Stimulated activated CD4-positive, alpha-beta T cell treated with anti-CD3 and anti-CD28 coated beads, Interleukin-12 subunit alpha, Interleukin-12 subunit beta, amount 100 ng/mL, for 48 hours (primary cell): ENCODE measurements at places on chromosomes 2 and 18.
A peak's percentile ranks its signal among the peaks of the same experiment; 100 is the strongest.

DNA sequence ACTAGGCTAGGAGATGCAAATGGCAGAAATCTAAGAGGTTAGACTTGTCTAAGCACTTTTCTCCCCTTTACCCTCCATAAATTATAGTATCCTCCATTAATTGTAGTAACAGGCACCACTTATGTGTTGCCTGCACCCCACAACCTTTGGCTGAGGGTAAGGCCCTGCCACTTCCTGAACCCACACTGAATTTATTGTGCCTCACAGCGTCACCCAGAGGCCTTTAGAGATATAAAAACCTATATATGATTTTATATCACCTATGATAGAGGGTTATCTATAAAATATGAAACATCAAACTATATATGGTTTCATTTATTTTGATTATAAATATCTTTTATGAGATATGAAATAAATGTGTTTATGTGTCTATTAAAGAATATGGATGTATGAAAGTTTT is 2.6 kb downstream of the UGT1A9 start:
- no peak for DNase-seq

DNA sequence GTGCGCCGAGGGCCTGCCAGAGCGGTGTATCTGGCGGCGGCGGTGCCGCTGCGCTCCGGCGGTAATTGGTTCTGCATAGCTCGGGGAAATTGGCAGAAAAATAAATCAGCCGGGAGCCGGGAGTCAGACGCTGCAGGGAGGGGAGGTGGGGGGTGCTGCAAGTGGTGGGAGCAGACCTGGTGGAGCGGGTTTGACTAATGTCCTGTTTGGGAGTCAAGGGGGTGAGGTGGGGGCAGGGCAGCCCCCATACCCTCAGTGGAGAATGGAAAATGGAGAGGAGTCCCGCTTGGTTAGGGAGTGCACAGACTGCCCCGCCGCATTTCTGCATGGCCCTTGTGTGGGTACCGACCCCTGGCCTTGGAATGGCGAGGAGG is 107.3 kb downstream of the DYSF start:
- no peak for DNase-seq

GRCh38 chr2:125224830-125225229 is 1199.7 kb downstream of the CNTNAP5 start:
- DNase-seq: no peak

GRCh38 chr2:224650815-224651439 is 65.2 kb downstream of the CCDC195 start:
- no peak for DNase-seq

DNA sequence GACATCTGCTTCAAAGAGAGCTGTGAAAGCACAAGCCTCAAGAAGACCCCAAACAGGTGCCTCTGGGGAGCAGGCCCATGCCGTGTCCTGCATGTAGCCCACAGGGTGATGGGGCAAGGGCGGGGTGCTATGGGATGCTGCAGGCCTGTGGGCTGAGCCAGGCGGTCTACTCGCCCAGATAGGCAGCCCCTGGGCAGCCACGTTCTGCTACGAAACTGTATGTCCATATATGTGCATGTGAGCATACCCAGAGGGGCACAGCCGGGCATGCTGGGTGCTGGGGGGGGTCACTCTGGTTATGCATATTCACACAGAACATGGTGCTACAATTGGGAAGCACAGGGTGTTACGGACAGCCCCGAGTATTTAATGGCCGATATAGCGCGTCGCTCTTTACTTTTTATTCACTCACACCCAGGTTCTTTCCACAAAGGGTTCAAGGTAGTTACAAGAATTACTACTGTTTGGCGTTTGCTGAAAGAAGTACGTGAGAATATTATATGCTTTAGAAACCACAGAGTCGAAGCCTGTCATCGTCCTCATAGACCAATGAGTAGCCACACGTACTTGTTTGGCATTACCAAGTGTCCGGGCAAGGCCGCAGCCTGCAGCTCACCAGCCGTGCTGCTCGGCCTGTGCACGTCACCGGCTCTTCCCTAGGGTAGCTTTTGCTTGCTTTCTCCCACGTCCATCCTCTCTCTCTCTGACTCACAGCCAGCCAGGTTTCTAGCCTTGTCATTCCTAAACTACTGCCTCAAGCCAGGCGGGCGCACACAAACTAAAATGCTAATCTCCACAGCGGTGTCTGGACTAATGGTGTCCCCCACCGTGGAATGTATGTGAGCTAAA is 14.4 kb downstream of the MTERF4 start:
- no peak for DNase-seq

GRCh38 chr18:57050310-57050949 is 96.5 kb upstream of the BOD1L2 start:
- DNase-seq: no peak

DNA sequence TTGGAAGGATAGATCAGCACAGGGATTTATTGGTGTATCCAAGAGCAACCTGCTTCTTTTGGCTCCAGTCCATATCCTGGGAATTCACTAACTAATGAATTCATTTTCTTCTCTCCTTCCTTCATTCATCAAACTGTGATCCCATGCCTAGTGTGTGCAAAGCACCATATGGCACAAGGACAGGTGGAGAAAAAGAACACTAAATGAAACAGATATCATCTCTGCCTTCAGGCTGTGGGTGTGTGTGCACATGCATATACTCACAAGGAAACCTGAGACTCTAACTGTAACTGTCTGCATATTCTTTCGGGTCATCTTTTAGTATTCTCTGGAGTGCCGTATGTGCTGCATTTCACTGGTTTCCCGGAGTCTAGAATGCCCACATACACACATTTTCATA is 20.2 kb downstream of the TNP1 start:
- DNase-seq: no peak

- no peak for DNase-seq
Observed at GRCh38 chr2:137255990-137256389, 490.6 kb downstream of the THSD7B start.

GRCh38 chr2:164060031-164060430 is 324.2 kb upstream of the FIGN start:
- no peak for DNase-seq

DNA sequence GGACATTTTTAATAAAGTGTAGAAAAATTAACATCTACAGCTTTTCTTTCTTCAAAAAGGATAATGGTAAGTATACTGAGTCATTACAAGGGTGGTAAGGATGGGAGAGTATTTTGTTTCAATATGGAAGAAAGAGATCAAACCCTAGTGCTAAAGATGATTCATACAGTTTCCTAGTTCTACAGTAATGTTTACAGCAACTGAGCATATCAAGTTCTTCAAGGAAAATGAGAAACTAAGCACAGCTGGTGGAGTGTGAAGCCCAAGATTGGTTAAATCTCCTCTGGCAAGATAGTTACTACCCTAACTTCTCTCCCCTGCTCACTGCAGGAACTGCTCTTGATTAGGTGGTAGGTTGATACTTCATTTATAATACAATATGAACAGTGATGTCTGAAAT is 467.5 kb downstream of the XIRP2 start:
- no peak for DNase-seq

- DNase-seq: no peak
Observed at GRCh38 chr2:33494877-33495641, 18.6 kb downstream of the RASGRP3 start.

GRCh38 chr2:17646081-17646554 is 105.6 kb downstream of the VSNL1 start:
- DNase-seq: peak; percentile 62

DNA sequence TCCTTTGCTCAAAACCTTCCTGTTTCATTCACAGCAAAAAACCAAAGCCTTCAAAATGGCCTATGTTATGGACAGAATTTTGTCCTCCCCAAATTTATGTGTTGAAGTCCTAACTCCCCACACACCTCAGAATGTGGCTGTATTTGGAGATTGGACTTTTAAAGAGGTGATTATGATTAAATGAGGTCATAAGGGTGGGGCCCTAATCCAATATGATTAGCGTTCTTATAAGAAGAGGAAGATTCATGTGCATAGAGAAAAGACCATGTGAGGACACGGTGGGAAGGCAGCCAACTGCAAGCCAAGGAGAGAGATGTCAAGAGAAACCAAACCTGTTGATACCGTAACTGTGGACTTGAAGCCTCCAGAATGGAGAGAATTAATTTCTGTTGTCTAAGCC is 4.6 kb upstream of the ZNF638 start:
- DNase-seq: no peak

GRCh38 chr18:5475267-5475666 is 68.5 kb downstream of the EPB41L3 start:
- no peak for DNase-seq
